ENCODE measurements at places on chromosomes 12 and 14. TPM values are rescaled to one million over a fixed set of nuclear protein-coding genes. Genes with fewer than 3 reads are reported as not detected.

- no peaks in the 10 kb centered on the region for H3K27me3 ChIP-seq
- no peak for DNase-seq
- no peak overlapping the region for H3K4me3 ChIP-seq
- H3K36me3 ChIP-seq = peaks cover 10% of the 10 kb centered on the region
- H3K4me1 ChIP-seq = peaks cover 11% of the 10 kb centered on the region
Observed at GRCh38 chr12:124391340-124392261, 96.7 kb downstream of the RFLNA start.

WNT1 gene
- not detected for total RNA-seq

DNA sequence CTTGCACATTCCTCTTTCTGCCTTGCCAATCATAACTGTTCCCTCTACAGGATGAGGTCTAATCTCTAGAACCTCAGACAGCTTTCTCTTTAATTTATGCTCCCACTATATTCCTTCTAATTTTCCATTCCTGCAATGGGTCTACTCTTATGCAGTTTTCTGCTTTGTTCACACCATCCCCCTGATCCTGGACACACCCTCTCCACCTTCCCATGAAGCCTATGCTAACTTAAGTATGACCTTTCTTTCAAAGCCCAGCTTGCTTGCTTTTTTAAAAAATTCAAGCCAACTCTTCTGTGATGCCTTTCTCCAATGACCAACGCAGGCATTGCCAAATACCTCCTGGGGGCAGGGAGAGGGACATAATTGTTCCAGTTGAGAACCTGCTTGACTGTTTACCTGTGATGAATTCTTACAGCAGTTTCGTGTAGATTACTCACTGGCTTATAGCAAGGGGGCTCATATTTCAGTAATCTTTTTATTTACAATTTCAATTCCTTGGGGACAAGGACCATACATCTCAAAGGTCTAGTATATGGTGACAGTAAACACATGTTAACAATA is 7.8 kb downstream of the SLC38A1 start:
- peaks cover 64% of the 10 kb centered on the region for H3K4me1 ChIP-seq
- H3K36me3 ChIP-seq = no peaks in the 10 kb centered on the region
- no peak overlapping the region for H3K4me3 ChIP-seq

DNA sequence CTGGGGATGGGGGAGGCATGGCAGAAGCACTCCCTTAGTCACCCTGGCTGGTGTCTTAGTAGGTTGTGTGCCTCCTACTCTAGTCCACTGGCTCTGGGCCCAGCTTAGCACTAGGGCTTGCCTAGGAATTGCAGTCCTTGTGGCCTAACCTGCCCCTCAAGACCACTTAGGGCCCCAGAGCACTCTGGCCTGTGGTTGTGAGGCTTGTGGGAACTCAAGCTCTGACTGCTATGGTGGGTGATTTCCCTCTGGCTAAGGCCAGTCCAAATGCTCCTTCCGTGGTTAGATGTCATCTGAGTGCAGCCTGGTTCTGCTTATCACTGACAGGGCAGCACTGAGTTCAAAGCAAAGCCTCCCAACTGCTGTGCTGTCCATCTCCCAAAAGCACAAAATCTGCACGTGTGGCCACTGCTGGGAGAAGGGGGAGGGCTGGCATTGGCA is 20.2 kb downstream of the FGD4 start:
- DNase-seq = peak; percentile 74
- H3K36me3 ChIP-seq = no peaks in the 10 kb centered on the region
- peaks cover 5% of the 10 kb centered on the region for H3K4me1 ChIP-seq
- H3K4me3 ChIP-seq = no peak overlapping the region

EEA1 gene
- 9.8 TPM for total RNA-seq

DNA sequence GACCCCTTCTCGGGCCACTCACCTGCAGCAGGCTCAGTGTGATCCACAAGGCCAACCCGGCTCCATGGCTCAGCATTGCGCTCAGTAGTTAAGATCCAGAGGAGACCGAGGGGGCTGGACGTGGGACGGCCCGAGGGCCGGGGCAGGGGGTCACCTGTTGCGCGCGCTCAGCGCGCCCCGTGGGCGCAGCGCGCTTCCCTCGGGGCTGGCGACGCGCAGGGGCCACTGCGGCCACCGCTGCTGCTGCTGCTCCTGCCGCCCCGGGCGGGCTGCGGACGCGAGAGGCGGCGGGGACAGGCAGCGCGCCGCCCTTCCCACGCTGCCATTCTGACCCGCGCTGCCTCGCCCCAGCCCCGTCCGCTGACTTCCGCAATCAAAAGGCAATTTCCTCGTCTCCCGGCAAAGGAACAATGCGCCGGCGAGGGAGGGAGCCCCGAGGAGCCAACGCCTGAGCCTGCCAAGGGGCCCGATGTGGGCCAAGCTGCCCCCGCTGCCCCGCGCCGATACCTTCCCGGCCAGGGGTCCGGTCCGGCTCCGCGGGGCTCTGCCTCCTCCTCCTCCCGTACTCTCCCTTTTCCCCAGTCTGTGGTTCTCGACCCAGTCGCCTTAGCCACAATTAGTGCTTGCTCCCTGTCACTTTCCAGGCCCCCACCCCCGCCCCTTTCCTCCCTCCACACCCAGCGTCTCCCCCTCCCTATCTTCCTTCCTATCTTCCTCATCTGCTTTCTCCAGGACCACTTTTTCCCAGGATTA is 27.3 kb downstream of the PTPRB start:
- no peak overlapping the region for H3K27ac ChIP-seq
- peaks cover 4% of the 10 kb centered on the region for H3K4me1 ChIP-seq
- peaks cover 40% of the 10 kb centered on the region for H3K27me3 ChIP-seq
- DNase-seq = peak; percentile 52
- peak overlapping the region; percentile 37 for H3K4me3 ChIP-seq

FAR2 gene
- total RNA-seq = 0.42 TPM

DNA sequence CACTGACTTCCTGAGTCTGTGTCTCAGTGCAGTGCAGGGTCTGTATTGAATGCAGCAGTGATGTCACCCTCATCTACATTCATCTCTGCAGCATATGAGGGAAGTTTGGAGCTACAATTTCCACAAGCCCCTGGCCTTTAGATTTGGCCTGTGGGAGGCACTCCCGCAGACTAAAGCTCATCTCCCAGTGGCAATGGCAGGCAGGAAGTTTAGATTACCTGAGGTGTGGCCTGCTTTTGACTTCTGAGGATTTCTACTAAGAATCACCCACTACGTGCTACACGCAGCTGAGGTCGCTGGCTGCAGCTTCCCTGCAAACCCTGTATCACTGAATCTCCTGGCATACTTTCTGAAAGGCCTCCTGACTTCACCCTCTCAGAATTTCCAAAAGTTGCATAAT is 202.2 kb upstream of the PRKD1 start:
- no peaks in the 10 kb centered on the region for H3K36me3 ChIP-seq
- H3K4me1 ChIP-seq = no peaks in the 10 kb centered on the region
- no peak overlapping the region for H3K4me3 ChIP-seq

GRCh38 chr14:20376071-20376588 is 32.7 kb downstream of the PARP2 start:
- peaks cover 47% of the 10 kb centered on the region for H3K36me3 ChIP-seq
- no peak overlapping the region for H3K4me3 ChIP-seq
- no peak for DNase-seq
- no peaks in the 10 kb centered on the region for H3K27me3 ChIP-seq

KERA gene
- total RNA-seq = not detected

FERMT2 gene
- 79.8 TPM for total RNA-seq

TSPAN9 gene
- total RNA-seq = 153 TPM

GRCh38 chr14:73339846-73340595 is 102.7 kb downstream of the PAPLN start:
- no peak overlapping the region for H3K4me3 ChIP-seq
- no peak for DNase-seq
- peak overlapping the region; percentile 1 for H3K27ac ChIP-seq
- H3K27me3 ChIP-seq = no peaks in the 10 kb centered on the region
- peaks cover 24% of the 10 kb centered on the region for H3K4me1 ChIP-seq

DNA sequence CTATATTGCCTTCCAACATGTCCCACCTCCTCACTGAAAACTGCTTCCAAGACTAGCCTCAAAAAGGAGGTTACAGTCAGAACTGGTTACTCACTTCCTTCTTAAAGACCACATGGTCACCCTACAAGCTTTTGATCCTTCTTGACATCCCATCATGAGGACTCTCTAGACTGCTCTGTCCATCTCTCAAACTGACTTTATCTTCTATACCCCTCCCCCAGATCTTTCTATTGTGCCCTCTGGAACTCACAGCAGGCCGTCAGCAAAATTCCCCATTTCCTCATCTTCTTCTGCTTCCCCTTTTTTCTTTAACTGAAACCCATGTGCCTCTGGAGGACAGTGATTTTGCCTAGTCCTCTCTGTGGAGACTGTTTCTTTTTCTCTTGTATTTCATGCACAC is 18.1 kb upstream of the IGF1 start:
- DNase-seq = no peak
- no peak overlapping the region for H3K27ac ChIP-seq
- H3K4me3 ChIP-seq = no peak overlapping the region
- H3K36me3 ChIP-seq = no peaks in the 10 kb centered on the region
- H3K4me1 ChIP-seq = no peaks in the 10 kb centered on the region

DNA sequence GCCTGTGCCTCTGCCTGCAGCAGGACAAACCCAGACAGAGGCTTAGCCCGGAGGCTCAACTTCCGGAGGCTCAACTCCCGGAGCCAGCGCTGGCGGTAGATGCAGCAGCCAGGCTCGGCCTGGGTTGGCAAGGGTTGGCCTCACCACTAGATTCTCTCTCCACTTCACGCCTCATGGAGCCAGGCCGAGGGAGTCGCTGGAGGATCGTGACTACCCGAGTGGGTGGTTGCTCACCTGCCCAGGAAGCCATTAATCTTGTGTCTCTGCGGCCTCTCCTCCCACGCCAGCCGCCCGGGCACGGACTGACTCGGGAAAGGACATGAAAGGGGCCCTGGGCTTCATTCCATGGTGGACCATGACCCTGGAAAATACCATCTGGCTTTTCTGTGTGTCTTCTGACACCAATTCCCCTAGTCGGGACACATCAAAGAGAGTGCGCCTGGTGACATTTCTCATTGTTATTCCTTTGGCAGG is 20.8 kb downstream of the ESRRB start:
- H3K4me3 ChIP-seq = no peak overlapping the region
- no peaks in the 10 kb centered on the region for H3K27me3 ChIP-seq
- no peak overlapping the region for H3K27ac ChIP-seq
- H3K36me3 ChIP-seq = no peaks in the 10 kb centered on the region
- no peak for DNase-seq
- H3K4me1 ChIP-seq = no peaks in the 10 kb centered on the region

GRCh38 chr14:106174206-106174605 is 647.8 kb downstream of the TMEM121 start:
- no peak overlapping the region for H3K27ac ChIP-seq
- DNase-seq = no peak
- H3K27me3 ChIP-seq = no peaks in the 10 kb centered on the region

- no peaks in the 10 kb centered on the region for H3K4me1 ChIP-seq
- H3K36me3 ChIP-seq = no peaks in the 10 kb centered on the region
- H3K27ac ChIP-seq = no peak overlapping the region
Observed at GRCh38 chr14:43438056-43438455, 1069.0 kb downstream of the FSCB start.

PTGR2 gene
- total RNA-seq = 9.5 TPM

SYNDIG1L gene
- total RNA-seq = 0.39 TPM

DNA sequence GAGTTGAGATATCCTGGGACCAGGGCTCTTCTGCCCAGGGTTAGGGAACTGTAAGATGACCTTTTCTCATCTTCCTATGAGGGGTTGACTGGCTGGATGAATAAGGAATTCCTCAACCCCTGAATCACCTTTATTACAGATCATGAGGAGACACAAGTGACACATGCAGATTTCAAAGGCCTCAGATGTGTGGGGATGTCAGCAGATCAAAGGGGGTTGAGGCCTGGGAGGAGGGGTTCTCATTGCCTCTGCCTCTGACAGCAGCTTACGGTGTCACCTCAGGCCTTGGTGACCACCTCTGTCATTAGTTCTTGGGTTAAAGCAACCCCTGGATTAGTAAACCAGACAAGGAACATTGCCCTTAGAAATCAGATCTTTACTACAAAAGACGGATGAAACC is 2.1 kb upstream of the KRT72 start:
- no peak for DNase-seq
- peaks cover 19% of the 10 kb centered on the region for H3K27me3 ChIP-seq
- H3K4me3 ChIP-seq = no peak overlapping the region
- no peaks in the 10 kb centered on the region for H3K36me3 ChIP-seq

DNA sequence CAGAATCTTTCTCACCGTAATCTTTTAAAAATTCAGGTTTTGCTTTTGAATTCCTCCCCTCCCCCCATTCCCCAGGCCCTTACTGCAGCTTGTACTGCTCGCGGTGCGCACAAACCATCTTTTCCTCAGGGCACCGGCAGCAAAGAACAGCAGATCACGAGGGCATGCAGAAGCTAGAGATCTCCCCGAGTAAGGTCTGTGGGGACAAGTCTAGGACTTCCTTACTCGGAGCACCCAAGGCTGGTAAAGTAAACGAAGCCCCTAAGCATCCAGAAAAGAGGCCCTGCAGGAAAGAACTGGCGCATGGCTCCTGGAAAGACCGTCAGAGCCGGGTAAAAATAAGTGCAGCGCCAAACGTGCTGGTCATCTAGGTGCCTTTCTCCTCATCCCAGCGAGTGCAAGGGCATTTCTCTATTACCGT is 727 bp downstream of the LDHB start:
- H3K4me1 ChIP-seq = peaks cover 13% of the 10 kb centered on the region
- peak; percentile 53 for DNase-seq
- peak overlapping the region; percentile 84 for H3K27ac ChIP-seq
- H3K4me3 ChIP-seq = peak overlapping the region; percentile 78
- H3K27me3 ChIP-seq = no peaks in the 10 kb centered on the region
- peaks cover 22% of the 10 kb centered on the region for H3K36me3 ChIP-seq

- no peak for DNase-seq
- no peaks in the 10 kb centered on the region for H3K27me3 ChIP-seq
- no peak overlapping the region for H3K27ac ChIP-seq
- H3K36me3 ChIP-seq = no peaks in the 10 kb centered on the region
- peaks cover 4% of the 10 kb centered on the region for H3K4me1 ChIP-seq
Observed at GRCh38 chr12:10175846-10176636, 2.8 kb upstream of the TMEM52B start.

DNA sequence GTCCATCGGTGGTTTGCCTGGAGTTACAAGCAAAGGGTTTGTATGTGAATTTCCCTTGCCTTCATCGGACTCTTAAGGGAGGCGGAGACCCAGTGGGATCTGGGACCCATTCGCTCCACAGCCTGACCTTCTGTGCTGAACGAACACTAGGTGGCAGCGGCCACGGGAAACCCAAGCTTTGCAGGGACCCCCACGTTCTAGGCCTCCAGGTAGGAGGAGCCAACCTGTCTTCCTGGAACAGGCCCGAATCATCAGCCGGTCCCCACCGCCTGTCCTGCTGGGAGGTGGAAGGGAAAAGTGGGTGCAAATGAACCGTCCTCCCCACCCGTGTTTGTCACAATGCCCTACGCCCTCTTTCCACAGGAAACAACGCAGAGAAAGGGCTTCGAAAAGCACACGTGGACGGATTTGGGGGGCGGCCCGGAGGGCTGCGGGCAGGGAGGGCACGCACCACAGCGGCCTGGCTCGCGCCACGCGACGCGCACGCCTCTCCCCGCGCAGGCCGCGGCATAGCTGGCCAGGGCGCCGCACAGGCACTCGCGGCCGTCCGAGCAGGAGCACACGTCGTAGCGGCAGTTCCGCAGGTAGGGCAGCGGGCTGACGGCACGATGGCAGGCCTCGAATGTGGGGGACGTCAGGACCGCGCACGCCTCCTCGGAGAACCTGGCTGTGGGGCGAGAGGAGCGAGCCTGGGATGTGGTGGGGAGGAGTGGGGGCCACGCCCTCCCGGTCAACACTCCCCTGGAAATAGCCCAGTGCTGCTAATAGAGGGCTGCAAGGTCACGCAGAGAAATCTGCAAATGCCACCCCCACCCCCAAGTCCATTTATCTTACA is 67.8 kb downstream of the VWF start:
- no peaks in the 10 kb centered on the region for H3K36me3 ChIP-seq
- H3K27ac ChIP-seq = no peak overlapping the region
- H3K4me1 ChIP-seq = no peaks in the 10 kb centered on the region
- no peak overlapping the region for H3K4me3 ChIP-seq
- H3K27me3 ChIP-seq = no peaks in the 10 kb centered on the region

LIN7A gene
- 5.9 TPM for total RNA-seq

OR6C2 gene
- not detected for total RNA-seq

CDK2 gene
- 31.3 TPM for total RNA-seq
